ENCODE measurements at places on chromosomes 12 and 14.

DNA sequence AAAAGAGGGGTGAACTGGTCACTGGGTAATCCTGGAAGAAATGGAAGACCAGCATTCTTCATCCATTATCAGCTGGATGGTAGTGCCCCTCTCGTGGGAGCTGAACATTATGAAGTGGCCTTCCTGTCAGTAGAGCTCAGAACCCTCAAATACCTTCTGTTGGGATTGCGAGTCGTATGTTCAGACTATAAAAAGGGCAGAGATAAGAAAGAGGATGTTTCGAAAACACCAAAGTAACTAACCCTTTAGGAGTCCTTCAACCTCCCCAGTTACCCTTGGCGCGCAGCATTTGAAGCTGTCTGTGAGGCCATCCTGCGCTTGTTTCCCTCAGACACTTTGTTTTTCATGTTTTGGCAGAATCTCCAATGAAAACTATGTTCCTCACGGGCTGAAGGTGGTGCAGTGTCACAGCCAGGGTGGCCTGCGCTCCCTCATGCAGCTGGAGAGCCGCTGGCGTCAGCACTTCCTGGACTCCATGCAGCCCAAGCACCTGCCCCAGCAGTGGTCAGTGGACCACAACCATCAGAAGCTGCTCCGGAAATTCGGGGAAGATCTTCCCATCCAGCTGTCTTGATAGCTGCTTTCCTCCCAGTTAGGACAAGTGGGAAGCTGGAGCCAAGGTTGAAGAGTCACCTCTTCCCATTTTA lies 19.3 kb upstream of the GALNT16 start:
- no peak for DNase-seq

GRCh38 chr12:112676507-112676906 lies 115.0 kb upstream of the RPH3A start:
- no peak for DNase-seq

GRCh38 chr14:77007975-77008421 lies 20.5 kb downstream of the IRF2BPL start:
- DNase-seq, result no peak

DNA sequence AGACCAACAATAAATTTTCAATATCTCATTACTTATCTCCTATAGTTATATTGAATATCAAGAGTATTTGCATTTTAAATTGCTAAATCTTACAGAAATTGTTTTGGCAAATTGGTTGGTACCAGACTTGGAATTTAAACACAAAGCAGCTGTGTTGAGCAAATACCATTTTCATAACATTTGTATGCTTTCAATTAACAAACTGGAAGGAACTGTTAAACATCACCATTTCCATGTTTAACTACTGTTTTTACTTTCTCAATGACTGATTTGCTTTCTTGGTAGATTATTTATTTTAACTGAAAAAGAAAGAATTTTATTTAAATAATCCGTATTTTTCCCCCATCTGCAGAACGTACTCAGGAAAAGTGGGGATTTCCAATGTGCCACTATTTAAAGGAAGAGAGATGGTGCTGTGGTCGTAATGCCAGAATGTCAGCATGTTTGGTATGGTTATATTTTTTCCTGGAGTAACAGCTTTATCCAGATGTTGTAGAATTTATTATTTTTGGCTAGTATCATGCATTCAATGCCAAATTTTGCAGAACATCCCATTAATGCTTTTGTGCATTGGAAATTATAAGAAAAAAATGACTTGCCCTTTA lies 72.3 kb downstream of the METTL25 start:
- DNase-seq, result no peak

DNA sequence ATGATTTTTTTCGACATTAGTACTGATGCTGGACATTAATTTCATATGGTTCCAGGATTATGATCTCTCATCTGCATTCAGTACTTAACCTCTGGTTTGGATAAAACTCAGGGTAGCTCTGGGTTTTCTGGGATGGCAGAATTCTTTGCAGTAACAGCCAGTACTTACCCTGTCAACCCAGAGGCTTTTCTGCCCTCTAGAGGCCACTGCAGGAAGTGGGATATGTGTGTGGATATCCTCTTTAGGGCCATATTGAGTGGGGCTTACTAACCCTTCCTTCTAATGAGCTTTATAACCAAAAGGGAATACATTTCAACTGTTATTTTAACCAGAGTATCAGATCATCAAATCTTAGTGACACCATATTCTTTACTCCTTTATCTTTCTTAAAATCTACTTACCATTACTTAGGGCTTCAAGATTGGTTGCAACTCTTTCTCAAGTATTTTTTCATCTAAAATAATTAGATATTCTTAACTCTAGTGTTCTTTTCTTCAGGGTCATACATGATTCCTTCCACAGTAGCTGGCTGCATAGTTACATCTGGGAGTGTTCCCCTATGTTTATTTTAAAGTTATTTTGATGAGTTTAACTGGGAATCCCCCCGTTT lies 488.0 kb upstream of the STXBP6 start:
- peak; percentile 28 for DNase-seq

DNA sequence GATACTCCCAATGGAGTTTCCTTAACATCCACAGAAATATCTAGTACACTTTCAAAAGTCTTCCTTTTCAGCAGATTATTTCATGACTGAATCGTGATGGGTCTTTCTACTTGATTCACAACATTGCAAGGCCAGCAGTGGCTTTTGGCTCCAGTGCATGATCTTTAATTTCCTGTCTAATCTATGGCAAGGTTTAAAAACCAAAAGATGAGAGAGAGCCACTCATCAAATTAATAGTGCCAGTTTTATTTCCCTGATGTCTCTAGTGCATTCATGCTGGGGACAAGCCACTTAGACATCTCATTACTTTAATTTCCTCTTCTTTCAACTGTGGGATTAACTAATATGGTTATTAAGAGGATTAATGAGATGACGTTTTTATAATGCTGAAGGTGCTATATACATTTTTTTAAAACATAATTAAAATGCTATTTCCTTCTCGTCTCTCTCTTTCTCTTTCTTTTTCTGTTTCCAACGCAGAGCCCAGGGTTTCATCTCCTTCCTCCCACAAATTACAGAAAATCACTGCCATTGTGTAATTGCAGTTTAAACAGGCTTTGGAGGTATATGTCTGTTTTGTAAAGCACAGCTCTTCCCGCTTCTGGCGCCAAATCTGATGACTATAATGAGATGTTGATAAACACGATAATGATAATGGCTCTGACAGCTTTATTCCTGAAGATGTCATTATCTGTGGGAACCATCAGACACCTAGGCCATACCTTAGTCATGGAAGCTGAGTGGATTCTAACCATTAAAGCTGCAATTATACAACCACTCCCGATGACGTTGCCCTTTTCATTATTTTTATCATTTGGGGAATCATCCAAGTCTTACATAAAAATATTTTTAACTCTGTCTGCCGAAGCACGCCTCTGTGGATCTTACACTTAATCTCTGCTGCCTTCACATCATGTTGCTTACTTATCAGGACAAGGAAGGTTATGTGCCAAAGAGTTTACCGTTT lies 103.1 kb upstream of the PPM1H start:
- DNase-seq, result no peak

GRCh38 chr12:10501030-10501429 lies 4.7 kb upstream of the EIF2S3B start:
- no peak for DNase-seq

DNA sequence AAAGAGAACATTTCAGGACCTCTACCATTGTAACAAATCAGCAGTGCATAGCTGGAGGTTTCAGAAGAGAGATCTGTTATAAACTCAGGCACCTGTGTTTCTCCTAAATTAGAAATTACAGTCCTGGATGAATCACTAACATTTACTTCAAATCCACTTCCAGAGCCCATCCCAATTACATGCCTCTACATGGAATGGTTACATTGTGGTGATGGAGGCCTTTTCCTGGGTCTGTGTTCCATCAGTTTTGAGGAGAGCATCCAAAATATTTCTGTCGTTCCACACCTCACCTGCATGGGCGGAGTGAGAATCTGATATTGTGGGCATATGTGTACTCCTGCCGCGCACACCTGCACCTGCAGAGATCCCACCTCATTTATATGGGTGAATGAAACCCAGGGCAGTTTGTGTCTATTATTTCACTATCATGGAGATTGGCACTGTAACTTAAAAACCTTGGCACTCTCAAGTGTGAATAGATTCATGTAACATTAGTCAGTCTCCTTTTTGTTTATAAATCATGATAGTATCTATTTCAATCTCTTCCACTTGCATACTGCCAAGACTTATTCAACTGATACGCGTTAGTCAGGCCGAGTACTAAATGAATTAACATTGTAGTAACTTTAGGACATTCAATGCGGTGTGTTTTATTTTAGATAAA lies 215.1 kb upstream of the FAR2 start:
- no peak for DNase-seq

GRCh38 chr12:47757364-47757839 lies 1.3 kb downstream of the RAPGEF3 start:
- no peak for DNase-seq

DNA sequence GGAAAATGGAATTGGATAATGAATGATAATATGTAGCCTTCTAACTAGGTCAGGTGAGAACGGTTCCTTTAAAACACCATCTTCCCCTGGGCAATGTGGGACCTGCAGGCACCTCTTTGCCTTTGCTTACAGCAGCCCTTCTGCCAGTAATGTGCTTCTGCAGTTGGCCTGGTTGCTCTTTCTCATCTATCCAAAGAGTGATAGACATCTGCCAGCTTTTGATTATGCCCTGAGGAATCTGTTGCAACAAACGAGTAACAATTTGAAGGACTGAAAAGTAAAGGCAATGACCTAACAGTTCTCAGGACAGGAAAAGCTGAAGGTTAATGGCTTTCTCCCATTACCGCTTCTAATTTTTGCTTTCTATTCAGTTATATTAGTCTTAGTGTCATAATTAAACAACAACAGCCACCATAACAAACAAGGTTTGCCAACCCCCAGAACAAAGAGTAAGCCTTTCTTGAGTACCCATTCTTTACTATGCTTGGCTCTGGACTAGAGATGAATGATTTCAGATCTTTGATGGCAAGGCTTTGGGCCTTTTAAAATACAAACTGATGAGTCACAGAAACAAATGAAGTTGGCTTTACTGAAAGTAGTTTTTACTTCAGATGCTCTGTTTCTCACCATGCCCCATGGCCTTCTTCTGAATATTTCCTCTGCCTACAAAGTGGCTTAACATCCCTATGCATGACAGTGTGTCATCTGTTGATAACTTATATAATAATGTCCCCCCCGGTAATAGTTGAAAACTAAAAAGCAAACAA lies 76.1 kb upstream of the KRR1 start:
- no peak for DNase-seq

DNA sequence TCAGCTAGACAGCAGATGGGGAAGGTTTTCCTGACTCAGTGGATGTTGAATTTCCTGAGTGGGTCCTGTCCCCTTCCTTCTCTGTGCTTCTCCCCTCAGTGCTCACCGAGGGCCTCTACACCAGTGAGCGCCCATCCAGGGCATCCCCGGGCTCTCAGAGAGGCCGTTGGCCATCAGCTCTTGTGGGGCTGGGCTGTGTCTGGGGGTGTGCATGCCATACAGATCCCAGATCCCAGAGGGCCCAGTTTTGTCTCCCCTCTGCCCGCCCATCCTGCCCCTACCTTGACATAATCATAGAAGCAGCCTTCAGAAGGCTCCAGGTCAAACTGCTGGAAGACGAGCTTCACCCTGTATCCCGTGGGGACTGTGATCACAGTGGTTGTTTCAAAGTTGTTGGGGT lies 1.1 kb downstream of the C1R start:
- no peak for DNase-seq

- peak; percentile 36 for DNase-seq
Measured at GRCh38 chr14:39266525-39266870, 32.8 kb downstream of the MIA2 start.

DNA sequence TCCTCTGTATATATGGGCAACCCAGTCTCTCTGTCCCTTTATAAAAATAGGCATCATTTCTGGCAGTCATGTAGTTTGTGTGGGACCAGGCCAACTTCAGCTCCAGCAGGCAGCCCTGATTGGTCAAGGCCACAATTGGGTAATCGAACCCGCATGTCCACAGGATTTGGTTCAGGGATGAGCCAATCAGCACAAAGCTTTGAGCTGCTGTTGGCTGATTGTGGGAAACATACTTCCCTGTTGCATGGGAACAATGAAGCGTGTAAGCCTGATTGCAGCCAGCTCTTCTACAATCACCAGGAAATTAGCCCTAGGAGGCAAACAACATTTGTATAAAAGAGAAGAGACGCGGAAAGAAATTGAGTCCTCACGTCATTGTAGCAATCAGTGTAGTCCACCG lies 328.6 kb downstream of the PCNX1 start:
- no peak for DNase-seq

GRCh38 chr14:100018482-100018881 lies 46.7 kb upstream of the EVL start:
- DNase-seq, result no peak

- no peak for DNase-seq
Measured at GRCh38 chr12:98918176-98918863, 273.2 kb downstream of the APAF1 start.
